Fibroblast of skin of scalp (primary cell): ENCODE measurements at places on chromosomes 2 and 18.
A peak's percentile ranks its signal among the peaks of the same experiment; 100 is the strongest.

DNA sequence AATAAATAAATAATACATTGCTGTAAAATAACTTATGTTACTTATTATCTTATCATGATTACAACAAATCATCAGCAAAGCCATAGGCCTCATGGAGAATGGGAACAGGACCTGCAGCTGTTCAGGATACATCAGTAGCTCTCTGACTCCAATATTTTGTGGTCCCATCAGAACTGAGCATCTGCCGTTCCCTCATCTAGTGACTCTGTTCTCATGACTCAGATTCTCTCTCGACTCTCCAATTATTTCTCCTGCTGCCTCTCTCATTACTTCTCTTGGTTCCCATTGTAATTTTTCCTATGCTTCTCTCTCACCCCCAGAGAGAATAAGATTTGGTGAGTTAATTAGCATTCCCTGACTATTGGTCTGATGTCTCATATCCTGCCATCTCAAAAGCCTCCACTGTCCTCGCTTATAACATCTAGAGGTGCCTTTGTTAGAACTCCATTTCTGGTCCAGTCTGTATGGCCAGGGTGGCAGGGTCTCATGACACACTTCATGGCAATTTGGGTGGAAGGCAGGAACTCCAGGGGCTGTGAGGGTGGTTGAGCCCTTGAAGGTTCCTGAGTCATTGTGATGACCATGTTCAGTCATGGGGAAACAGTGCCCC, 78.0 kb upstream of the TANC1 start:
- peak; percentile 6 for DNase-seq

- DNase-seq: no peak
Measured at GRCh38 chr18:23683671-23684070, 5.6 kb upstream of the LAMA3 start.

GRCh38 chr2:143177096-143177786, 48.0 kb downstream of the ARHGAP15 start:
- DNase-seq: no peak

DNA sequence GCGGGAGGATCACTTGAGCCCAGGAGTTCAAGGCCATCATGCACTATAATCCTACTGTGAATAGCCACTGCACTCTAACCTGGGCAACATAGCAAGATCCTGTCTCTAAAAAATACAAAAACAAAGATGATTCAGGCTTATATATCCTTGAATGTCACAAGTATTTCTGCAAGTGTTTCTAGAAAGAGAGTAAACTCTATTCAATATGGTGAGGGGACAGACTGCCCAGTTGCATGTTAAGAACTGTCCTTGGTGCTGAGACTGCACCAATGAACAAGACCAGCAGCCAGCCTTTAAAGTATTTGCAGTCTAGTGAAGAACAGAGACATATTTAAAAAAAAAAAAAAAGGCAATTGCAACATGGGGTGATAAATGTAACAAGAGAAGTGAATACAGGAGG, 16.4 kb downstream of the MAP3K19 start:
- peak; percentile 51 for DNase-seq

DNA sequence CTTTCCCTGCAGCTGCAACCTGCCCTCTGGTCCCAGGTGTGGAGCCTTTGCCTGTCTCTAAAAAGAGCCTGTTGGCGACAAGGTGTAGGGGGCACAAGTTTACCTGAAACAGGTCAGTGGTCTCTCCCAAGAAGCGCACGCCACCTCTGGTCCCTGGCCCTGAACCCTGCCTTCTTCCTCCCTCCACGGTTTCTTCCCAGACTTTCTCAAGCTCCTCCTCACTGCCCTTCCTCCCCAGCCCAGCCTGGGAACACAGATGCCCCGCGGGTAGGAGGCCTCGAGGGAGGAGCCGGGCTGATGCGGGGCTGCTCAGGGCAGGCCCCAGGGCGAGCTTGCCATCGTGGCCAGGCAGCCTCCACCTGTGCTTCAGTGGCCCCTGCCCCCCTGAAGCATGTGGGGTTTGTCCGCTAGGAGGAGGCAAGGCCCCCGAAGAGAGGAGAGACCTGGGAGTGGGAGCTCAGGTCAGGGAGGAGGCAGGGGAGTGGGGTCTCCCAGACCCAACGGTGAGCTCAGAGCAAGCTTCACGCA, 89.5 kb downstream of the SMAD7 start:
- DNase-seq: no peak

DNA sequence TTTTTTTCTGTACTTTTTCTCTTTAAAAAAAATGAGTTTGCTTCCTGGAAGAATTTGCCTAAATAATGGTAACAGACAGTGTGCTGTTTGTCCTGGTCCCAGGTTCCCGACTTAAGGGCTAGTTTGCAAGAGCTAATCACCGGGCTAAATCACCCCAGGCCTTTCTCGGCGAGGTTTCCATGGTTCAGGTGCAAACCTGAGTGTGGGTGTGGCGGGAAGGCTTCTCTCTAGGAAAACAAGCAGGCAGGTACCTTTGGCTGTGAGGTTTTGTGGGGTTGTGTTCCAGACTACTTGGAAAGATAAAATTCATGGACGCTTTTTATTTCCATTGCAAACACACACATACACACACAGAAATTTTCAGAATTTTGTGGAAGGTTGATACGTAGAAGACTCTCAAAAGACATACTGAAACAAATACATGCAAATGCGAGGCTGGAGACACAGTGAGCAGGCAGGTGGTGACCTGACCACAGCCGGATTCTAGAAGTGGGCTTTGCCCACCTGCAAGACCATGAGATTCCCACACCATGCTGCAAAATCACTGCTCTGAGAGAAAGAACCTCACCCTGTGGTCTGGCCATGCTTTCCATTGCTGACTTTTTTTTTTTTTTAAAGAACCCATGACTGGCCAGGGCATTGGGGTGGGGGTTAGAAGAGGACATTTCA, 815 bp downstream of the CNDP1 start:
- no peak for DNase-seq

DNA sequence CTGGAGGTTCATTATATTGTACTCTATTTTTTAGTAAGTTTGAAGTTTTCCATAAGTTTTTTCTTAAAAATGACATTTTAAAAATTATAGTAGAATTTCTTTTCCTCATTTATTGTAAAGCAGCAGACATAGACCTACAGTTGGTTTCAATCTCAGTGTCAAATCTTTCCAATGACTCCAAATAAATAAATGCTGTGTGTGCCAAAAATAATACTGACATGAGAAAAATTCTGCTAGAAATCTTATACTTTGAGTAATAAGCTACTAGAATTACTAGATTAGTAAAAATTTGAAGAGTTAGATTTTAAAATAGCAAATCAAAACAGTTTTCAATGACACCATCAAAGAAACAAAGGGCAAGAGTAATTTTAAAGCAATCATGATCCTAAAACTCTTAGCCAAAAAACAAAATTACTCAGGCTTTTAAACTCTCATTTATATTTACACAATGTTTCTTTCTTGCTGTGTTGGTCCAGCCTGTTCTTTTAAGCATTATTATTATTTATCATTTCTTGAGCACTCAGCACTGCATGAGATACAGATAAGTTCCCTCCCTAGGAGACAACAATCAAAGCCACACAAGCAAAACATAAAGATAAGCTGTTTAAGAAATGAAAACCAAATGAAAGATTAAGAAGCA, 8.3 kb upstream of the KANSL1L start:
- no peak for DNase-seq

- DNase-seq: no peak
Measured at GRCh38 chr2:100991404-100991773, 10.7 kb upstream of the RPL31 start.

DNA sequence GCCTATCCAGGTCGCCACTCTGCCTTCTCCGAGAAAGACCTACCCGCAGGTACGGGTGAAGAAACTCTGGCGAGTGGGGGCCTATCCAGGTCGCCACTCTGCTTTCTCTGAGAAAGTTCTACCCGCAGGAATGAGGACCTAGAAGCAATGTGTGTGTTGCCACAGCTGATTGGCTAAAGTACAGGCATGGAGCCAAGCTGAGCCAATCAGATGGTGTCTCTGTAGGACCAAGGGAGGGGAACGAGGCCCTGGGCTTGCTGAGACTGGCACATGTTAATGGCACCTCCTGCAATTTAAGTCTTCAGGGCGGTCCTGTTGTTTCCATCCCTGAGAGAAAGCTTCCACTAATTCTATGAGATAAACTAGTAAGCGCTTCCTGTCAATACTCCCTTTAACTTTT, 82.3 kb downstream of the KCTD1 start:
- DNase-seq: no peak

DNA sequence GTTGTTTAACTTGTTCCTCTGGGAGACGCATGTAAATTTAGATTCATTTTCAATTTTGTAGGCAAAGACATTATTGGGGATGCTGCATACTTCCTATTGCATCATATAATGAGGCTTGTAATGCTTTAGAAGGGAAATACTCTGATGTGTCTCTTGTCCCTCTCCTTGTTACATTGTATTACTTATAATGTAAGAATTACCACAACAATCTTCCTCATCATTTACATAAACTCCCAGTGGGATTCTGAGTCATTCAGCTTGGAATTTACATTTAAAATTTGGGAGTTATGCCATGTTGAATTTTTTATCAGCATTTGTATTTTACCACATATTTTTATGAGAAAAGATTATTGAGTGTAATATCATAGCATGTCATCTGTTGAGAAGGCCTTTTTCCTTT, 963.4 kb upstream of the NRXN1 start:
- DNase-seq: peak; percentile 98

- DNase-seq: no peak
Measured at GRCh38 chr2:138079976-138080375, 115.7 kb downstream of the HNMT start.

GRCh38 chr18:51537487-51537886, 340.0 kb upstream of the MEX3C start:
- peak; percentile 23 for DNase-seq

DNA sequence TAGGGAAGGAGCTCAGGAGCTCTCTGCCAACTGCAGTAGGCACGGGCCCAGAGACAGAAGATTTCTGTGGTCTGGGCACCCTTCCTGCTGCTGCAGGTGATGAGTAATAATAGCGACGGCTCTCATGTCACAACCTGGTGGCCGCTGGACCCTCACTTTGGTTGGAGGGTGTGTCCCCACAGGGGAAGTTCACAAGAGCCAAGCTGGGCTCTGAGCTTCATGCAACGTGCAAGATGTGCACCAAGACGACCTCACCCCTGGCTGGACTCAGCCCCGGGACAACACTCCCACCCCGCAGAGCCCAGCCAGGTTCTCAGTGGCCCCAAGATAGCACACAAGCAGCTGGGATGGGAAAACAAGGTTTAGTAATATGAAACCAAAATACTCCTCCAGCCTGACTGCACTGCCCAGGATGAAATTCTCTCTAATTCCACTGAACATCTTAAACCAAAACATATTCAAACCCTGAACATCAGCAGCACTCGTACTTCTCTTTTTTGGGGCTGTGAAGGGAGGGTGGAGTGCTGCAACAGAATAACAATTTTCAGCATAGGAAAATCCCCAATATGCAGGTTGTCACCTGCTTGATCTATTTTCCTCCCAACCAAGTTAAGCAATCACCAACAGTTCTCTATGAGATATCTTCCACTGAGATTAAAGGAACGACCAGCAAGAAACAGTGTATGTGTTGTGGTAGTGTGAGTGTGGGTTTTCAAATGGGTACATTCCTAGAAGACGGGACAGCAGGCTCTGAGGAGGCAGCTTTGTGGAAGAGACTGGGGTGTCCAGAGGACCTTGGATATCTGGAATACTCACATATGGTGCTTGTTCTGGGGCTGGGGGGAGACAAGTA, 26.5 kb downstream of the BCL2 start:
- DNase-seq: no peak

- no peak for DNase-seq
Measured at GRCh38 chr2:176117823-176118371, 1.3 kb downstream of the HOXD10 start.

- no peak for DNase-seq
Measured at GRCh38 chr18:54220406-54220805, 4.1 kb downstream of the MBD2 start.

GRCh38 chr2:24489465-24490180, 1.4 kb upstream of the NCOA1 start:
- DNase-seq: no peak

DNA sequence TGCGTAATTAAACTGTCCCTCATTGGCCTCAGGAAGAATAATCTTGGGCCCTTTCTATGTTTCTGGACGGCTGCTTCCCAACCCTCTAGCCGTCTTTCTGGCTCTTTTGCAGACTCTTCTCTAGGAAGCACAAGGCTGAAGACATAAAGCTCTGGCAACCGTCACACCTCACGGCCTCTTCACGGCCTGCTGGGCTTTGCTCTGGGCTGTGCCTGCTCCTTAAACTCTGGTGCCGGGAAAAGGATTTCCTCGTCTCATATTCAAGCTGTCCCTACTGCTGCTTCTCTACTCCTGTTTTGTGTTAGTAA, 36.0 kb upstream of the WIPF1 start:
- no peak for DNase-seq

GRCh38 chr18:8734496-8734895, 29.1 kb downstream of the MTCL1 start:
- no peak for DNase-seq

DNA sequence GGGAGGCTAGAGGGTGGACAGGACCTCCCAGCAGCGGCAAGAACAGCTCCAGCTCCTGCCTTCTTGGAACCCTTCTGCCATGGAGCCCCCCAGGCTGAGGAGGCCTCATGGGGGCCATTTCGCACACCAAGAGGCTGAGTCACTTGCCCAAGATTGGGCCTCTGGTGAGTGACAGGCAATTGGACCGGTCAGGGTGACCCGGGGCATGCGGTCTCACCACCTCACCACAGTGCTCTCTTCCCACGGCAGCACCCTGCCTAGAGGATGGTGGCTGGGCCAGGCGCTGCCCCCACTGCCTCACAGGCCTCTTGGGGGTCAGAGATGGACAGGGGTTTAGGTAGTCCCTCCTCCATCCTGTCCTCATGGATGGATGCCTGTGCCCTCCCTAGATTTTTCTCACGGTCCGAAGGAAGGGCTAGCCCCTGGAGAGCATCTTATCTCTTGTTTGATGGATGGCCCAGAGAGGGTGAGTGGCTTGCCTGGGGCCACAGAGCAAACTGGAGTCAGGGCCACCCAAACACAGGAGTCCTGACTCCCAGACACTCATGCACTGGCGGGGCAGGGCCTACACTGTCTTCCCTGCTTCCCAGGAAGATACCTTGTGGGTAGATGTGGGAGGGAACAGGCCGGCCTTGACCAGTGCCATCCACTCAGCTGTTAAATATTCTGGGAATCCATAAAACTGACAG, 119.2 kb downstream of the INHBB start:
- no peak for DNase-seq

GRCh38 chr2:101340141-101340551, 31.6 kb upstream of the RNF149 start:
- peak; percentile 18 for DNase-seq

DNA sequence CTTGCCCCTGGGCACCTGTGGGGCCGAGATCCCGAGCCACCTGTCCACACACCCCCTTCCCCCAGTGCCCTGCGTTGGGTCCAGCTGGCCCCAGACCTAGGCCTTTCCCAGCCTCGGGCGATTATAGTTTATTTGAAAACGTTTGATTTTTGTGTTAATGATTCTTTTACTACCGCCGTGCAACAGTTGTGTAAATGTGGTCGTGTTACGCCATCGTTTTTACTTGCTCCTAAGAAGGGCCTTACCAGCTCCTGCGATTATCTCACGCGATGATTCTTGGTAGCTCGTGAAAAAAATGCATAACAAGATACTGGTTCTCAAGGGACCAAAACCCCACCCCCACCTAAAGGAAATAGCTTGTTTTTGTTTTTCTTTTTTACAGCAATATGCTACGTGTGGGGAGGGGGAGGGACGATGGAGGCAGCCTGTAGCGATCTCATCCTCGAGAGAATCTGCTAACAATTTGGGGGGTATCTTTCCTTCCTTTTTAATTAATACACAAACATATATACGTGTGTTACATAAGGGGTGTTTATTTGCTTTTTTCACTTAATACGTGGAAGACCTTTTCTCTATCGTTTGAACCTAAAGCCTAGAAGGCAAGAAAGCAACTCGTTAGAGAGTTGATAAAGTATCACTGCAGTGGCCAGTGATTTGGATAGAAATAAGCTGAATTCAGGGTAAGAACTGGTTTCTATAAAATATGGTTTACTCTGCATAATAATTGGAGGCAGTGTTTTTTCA, 1.0 kb downstream of the ZDBF2 start:
- peak; percentile 31 for DNase-seq
